ENCODE measurements at places on chromosomes 13 and 19.

GRCh38 chr19:57465680-57466381, 8.9 kb upstream of the VN1R1 start:
- DNase-seq = peak; percentile 49

- DNase-seq = no peak
These were observed 4.7 kb downstream of the LENG1 start for GRCh38 chr19:54154603-54155345.

DNA sequence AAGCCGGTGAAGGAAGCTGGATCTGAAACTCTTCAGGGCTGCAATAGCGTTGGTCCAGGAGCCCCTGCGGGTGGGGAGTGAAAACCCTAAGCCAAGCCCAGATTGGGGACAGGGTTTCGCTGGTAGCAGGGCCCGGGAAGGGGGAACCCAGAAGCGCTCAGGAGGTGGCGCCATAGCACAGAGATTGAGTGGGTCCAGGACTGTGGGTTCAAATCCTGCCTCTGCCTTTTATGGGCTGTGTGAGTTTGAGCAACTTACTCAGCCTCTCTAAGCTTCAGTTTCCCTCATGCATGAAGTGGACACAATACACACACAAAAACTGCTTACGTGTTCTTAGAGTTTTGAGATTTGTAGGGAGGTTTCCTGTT, 8.3 kb upstream of the SYCN start:
- DNase-seq = peak; percentile 68

DNA sequence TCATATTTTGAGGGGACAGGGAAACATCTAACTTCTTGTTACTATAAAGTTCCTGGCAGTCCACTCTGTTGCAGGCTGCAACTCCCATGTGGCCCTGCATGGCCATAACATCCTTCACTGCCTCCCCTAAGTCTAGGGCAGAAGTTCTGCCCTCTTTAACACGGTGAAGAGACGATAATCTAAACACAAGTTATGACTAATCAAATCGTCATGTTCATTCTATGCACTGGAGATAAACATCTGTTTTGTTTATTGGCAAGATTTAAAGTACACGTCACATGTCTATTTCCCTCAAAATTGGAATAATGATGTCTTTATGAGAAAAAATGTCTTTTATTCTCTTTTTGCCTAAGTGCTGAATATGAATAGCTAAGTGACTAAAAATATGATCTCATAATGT, 1629.4 kb downstream of the PCDH9 start:
- DNase-seq = no peak

GRCh38 chr19:33805840-33806433, 9.3 kb downstream of the KCTD15 start:
- DNase-seq = no peak

DNA sequence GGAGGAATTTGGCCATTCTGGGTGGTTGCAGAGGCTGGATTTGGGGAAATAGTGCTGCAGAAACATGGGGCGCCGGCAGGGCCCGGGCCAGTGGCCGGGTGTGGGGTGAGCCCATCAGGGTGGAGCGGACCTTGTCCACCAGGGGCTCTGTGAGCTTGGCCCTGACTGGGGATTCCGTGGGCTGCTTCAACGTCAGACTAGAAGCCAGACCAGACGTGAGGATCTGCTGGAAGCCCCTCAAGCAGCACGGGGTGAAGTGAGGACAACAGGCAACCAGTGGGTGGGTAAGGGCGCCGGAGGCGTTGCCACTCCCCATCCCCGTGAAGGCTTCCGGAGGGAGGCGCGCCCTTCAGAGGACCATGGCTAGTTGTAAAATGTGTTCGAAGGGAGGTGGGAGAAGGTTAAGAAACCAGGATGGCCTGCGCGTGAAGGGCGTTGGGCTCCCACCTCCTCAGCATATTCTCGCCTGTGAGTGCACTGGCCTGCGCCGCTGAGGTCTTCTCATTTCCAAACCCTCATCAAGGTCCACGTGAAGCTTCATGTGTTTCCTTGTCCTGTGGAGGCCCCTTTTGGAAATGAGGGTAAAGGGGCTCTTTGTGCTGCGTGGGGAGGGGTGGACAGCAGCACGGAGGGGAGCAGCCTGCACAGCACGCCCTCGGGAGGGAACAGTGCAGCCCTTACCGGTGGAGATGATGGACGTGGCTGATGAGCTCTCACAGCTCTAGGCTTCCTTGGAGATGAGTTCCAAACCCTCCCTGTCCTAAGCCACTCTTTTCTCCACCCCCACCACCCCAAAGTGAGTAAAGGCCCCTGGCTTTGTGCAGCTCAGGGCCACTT, 8.3 kb downstream of the TEX29 start:
- no peak for DNase-seq

DNA sequence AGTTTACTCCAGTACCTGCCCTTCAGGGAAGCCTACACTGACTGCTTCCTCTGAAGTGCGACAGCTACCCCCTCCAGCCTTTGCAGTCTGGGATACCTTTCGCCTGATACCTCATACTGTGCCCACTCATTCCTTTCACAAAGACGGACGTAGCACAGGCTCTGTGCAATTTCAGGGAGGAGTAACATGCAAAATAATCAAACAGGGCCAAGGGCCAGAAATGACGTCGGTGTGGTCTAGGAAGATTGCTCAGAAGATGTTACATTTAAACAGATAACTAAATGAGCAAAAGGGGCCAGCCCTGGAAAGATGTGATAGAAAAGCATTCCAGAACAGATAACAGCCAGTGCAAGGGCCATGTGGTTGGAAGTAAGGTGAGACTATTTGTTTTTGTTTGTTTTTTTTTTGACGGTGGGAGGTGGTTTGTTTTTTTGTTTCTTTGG, 6.6 kb upstream of the DDX39A start:
- DNase-seq = no peak

DNA sequence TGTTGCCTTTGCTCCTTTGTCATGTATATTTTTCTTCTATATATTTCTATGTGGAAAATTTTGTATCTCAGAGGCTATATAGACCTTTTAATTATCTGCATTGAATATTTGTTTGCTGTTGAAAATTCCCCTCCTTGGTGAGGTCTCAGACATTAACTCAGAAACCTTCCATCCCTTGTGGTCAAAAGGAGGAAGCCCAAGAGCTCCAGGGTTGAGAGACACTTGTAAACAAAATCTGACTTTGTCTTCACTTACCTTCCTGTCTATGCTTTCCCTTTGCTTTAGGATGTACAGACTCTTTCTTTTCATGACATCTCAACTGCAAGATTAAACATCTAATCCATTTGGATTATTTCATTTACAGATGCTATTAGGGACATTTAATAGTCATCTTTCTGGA, 157.5 kb downstream of the PCDH20 start:
- no peak for DNase-seq

DNA sequence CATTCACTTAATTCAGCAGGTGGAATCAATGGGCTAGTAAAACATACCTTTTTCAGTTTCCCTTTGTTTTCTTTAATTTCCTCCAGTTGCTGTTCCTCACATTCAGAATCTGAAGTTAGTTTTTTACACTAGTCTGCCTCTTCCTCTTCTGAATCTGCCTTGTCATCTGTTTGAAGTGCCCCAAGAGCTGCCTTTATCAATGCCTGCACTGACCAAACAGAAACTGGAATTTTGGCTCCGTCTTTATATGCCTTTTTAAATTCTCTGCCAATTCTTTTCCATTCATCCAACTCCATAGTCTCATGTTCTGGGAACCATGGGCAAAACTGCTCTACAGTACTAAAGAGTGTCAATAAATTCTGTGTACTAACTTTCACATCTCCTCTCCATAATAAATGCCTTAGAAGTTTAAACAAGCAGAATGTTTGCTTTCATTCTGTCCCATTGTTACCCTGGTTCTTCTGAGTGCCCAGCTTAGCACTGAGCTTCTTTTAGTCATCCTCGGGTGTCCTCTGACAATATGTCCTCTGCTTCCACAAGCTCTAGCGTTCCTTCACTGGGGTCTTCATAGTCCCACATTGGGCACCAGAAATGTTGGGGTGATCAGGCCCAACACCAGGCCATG, 154.2 kb downstream of the ZNF486 start:
- DNase-seq = no peak

GRCh38 chr19:5742051-5742450, 21.6 kb downstream of the CATSPERD start:
- DNase-seq = no peak

GRCh38 chr13:24642219-24642618, 38.0 kb upstream of the ATP12A start:
- DNase-seq = no peak

- no peak for DNase-seq
These were observed 399.9 kb downstream of the NDFIP2 start for GRCh38 chr13:79880818-79881217.

DNA sequence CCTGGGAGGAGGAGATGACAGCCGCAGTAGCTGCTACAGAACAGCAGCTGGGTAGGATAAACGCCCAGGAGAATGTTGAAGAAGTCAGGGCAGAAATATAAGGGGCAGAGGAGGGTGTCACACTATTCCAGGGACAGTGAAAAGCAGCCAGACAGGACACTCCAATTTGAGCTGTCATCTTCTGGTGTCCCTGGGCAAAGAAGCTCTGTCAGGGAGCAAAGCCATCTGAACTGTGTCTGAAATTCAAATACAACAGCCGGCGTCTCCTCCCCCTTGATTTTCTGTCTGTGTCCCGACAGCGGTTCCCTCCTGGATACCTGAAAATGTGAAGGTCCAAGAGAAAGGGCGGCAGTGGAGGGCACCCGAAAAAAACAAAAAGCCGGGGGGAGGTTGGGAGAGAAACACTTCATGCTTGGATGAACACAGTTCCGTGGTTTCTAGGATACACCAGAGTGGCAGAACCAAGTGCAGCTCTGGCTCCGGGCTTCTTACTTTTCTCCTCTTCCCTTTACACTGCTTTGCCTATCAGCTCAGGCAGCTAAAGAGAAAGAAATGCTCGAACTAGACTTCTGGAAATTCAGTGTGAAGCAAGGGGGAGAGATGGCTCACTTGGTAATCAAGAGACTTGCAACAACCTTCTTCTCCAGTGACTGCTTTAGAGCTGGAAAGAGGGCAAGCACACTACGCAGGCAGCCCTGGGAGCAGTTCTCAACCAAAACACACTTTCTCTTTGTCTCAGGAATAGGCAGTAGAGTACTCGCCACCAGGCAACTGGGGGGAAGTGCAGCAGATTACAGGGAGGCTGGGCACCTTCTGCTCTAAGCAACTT, 465.6 kb downstream of the ITGBL1 start:
- DNase-seq = peak; percentile 92

- no peak for DNase-seq
These were observed 60.8 kb upstream of the IPO5 start for GRCh38 chr13:97892717-97893116.

DNA sequence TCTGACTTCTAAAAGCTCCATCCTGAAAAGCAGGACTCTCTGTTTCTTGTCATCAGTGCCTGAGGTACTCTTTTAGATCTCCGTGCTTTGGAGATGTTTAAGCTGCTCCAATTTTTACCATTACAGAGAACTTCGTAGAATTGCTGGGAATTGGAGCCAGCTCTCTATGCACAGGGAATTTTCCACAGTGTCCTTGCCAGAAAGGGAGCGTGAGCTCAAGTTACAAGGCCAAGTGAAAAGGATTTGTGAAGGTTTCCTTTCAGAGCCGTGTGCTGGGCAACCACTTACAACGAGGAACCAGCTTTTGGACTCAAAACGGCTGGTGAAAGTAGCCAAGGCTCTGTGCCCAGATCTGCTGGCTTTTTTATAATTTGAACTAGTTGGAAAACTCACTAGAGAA, 82.6 kb downstream of the NUFIP1 start:
- no peak for DNase-seq

DNA sequence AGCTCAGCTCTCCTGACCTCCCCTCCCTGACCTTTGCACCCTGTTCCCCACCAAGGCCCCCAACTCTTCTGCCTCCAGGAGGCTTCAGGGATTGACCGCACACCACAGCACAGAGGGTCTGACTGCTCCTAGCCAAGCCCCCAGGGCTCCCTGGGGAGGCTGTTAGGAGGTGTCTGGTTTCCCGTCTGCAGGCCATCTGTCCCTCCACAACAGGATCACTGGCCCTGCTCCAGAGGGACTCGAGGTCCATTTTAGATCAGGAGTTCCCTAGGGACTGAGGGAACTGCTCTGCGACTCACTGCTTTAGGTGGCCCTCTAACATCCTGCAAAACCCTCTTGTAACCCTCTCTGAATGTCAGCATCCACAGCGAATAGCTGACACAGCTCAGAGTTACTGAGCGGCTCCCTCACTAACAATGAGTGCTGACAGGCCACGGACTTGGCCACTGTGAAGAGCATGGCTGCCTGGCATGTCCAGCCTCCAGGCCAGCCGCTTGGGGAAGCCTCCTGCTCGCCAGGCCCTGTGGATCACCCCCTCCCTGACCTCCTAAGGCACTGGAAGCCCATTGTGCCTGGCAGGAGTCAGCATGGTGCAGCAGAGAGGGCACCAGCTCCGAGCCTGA, 17.7 kb downstream of the GRIK5 start:
- peak; percentile 72 for DNase-seq

GRCh38 chr13:36133950-36134626, 2.9 kb upstream of the DCLK1 start:
- no peak for DNase-seq

DNA sequence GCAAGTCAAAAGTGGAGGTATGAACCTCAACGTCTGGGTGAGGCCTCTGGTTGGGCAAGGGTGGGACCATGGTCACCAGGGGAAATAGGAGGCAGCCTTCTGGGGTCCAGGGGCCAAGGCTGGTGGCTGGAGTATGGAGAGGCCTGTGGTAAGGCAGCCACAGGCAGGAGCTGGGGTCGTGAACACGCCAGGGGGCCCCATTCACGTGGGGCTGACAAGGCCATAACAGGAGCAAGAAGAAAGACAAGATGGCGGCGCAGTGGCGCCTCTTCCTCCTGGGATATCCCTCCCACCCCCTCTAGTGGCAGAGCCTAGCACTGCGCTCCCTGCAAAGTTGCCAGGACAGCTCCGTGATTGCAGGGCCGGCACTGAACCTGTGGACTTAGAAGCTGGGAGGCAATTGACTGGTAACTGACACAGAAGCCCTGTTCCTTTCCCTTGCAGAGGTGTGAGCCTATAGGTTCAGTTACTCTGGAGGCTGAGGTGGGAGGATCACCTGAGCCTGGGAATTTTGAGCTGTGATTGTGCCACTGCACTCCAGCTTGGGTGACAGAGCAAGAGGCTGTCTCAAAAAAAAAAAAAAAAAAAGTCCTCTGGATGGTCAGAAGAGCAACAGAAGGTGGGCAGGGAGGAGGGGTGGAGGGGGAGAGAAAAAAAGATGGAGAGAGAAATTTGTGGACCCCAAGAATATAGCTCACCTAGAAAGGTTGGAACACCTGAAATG, 19.7 kb upstream of the EDDM13 start:
- peak; percentile 95 for DNase-seq

- DNase-seq = no peak
These were observed 10.0 kb upstream of the IGFL3 start for GRCh38 chr19:46134527-46134926.

DNA sequence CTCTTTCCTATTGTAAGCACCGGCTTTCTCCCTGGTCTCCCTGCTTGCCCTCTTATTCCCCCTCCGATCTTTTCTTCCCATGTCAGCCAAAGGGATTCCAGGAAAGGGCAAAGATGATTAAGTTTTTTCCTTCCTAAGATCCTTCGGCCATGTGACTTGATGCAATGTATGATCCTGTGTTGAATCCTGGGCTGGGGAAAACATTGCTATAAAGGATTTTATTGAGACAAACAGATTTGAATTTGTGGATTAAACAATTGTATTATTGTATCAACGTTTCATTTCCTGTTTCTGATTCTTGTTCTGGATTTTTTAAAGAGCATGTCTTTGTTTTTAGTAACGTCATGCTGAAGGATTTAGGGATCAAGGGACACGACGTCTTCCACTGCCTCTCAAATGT, 16.9 kb upstream of the ZNF541 start:
- DNase-seq = no peak

Measured in WERI-Rb-1 (cell line).